ENCODE measurements at places on chromosomes 3 and 15.

DNA sequence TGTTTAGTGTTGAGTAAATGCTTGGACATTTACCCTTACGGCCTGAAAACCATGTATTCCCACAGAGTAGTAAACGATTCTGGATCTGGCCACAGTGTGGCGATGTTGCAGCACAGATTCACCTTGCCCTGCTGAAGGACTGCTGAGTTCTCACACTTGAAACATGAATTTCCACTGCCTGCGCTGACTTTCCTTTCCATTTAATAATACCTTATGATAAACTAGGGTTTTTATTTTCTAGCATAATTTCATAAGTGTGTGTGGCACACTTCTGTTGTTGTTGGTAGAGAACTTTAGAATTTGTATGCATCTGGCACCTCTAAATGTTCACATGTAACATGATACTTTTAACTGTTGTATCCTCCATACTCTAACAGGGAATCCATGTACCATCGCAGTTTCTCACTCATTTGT, 53.9 kb downstream of the C3orf38 start:
- peak; percentile 69 for DNase-seq

DNA sequence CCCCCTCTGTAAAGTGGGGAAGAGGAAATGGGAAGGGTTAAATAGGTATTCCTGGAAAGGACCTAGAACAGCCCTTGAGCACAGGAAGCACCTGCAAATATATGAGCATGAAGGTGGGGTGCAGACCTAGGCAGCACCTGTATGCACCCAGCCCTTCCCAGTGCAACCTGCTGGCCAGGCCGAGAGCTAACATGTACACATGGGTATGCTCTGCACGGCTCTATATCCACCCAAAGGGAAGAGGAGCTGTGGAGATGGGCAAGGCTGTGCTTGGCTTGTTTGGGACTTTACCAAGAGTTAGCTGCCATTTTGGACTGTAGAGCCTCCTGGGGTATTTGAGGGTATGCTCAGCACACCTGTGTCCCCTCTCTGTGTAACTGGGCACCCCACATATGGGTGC, 171.2 kb downstream of the KLF13 start:
- DNase-seq, result no peak

DNA sequence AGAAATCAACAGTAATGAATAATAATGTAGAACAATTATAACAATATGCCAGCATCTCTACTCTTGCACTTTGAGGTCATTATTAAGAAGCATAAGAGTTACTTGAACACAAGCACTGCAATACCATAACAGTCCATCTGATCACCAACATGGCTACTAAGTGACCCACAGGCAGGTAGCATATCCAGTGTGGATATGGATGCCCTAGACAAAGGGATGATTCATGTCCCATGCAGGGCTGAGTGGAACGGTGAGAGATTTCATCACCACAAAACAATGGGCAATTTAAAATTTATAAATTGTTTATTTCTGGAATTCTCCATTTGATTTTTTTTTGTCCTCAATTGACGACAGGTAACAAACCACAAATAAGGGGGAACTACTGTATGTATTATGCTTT, 107.7 kb upstream of the TSC22D2 start:
- no peak for DNase-seq

GRCh38 chr3:8665407-8665896, 20.9 kb upstream of the SSUH2 start:
- peak; percentile 66 for DNase-seq

- DNase-seq, result no peak
These were observed 557.9 kb upstream of the ZNF385D start for GRCh38 chr3:22308871-22309270.
